Immature natural killer cell (primary cell): ENCODE measurements at places on chromosomes 2 and 18. TPM values are rescaled to one million over a fixed set of nuclear protein-coding genes. Genes with fewer than 3 reads are reported as not detected.

DNA sequence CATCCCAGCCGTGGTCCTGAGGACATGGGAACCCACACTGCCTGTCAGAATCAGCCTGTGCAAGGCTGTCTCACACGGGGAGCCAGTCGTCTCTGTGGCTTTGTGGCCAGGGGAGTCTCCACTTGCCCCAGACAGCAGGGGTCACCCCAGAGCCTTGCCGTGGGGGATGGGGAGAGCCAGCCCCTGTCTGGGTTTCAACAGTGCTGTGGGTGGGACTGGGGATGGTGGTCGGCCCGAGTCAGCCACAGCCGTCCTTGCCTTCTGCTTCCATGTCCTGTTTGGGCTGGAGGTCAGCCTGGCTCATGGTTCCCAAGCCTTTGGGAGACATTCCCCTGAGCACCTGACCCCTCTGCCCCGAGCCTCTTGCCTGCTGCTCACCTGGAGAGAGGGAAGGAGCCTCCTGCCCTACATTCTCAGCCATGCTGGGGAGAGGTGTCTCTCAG, 19.6 kb downstream of the GPR35 start:
- DNase-seq: peak; percentile 18
- peaks cover 3% of the 10 kb centered on the region for H3K27me3 ChIP-seq
- H3K4me1 ChIP-seq: no peaks in the 10 kb centered on the region
- no peak overlapping the region for H3K27ac ChIP-seq
- H3K36me3 ChIP-seq: no peaks in the 10 kb centered on the region
- H3K4me3 ChIP-seq: no peak overlapping the region

GRCh38 chr2:231795525-231796327, 9.5 kb downstream of the COPS7B start:
- no peaks in the 10 kb centered on the region for H3K27me3 ChIP-seq
- no peak overlapping the region for H3K4me3 ChIP-seq
- H3K27ac ChIP-seq: no peak overlapping the region
- peaks cover 4% of the 10 kb centered on the region for H3K4me1 ChIP-seq
- no peak for DNase-seq
- peaks cover 25% of the 10 kb centered on the region for H3K36me3 ChIP-seq

- H3K4me1 ChIP-seq: peaks cover 9% of the 10 kb centered on the region
- H3K27me3 ChIP-seq: peaks cover 15% of the 10 kb centered on the region
- no peak within 1 kb of the TSS for H3K27ac ChIP-seq
- no peaks in the 10 kb centered on the region for H3K36me3 ChIP-seq
- peak within 1 kb of the TSS; percentile 79 for H3K4me3 ChIP-seq
These were observed at the start of gene SPR for GRCh38 chr2:72887032-72887739. SPR (plus strand) TSS chr2:72887408; CDS start chr2:72887433, 25 bp downstream.

GRCh38 chr2:72605836-72606442, 219.9 kb downstream of the EXOC6B start:
- no peak overlapping the region for H3K27ac ChIP-seq
- H3K36me3 ChIP-seq: no peaks in the 10 kb centered on the region
- no peak for DNase-seq
- no peaks in the 10 kb centered on the region for H3K27me3 ChIP-seq
- H3K4me1 ChIP-seq: no peaks in the 10 kb centered on the region

GRCh38 chr2:239719791-239720360, 305.3 kb downstream of the NDUFA10 start:
- no peak overlapping the region for H3K4me3 ChIP-seq
- H3K36me3 ChIP-seq: no peaks in the 10 kb centered on the region
- no peak overlapping the region for H3K27ac ChIP-seq
- H3K4me1 ChIP-seq: no peaks in the 10 kb centered on the region
- DNase-seq: no peak

Gene MAPK4
- polyA plus RNA-seq: not detected

Gene XIRP2
- not detected for polyA plus RNA-seq

DNA sequence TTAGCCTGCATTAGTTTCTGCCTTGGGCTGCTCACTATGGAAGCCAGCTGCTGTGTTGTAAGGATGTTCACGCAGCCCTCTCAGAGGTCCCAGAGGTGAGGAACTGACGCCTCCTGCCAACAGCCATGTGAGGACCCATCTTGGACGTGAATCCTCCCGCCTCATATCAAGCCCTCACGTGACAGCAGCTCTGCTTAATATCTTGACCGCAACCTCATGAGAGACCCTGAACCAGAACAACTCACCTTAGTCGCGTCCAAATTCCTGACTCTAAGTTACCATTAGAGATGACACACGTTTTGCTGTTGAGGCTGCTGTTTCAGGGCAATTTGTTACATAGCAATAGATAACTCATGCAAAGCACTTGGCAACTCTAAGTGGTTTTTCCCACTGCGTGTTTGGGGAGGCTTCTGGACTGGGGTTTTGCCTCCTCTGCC, 97.7 kb downstream of the TMEM17 start:
- no peak for DNase-seq
- no peaks in the 10 kb centered on the region for H3K36me3 ChIP-seq
- peaks cover 9% of the 10 kb centered on the region for H3K27me3 ChIP-seq
- H3K4me1 ChIP-seq: peaks cover 5% of the 10 kb centered on the region
- no peak overlapping the region for H3K4me3 ChIP-seq
- H3K27ac ChIP-seq: no peak overlapping the region

Gene DPY30
- polyA plus RNA-seq: 163 TPM

Gene HOXD13
- not detected for polyA plus RNA-seq

GRCh38 chr2:109529532-109530449, 84.0 kb downstream of the SEPTIN10 start:
- no peaks in the 10 kb centered on the region for H3K36me3 ChIP-seq
- peaks cover 5% of the 10 kb centered on the region for H3K27me3 ChIP-seq
- H3K27ac ChIP-seq: no peak overlapping the region
- no peak overlapping the region for H3K4me3 ChIP-seq
- DNase-seq: no peak
- H3K4me1 ChIP-seq: no peaks in the 10 kb centered on the region

- no peaks in the 10 kb centered on the region for H3K27me3 ChIP-seq
- H3K27ac ChIP-seq: no peak overlapping the region
- H3K36me3 ChIP-seq: no peaks in the 10 kb centered on the region
- H3K4me3 ChIP-seq: no peak overlapping the region
These were observed 640.2 kb upstream of the SYT4 start for GRCh38 chr18:43917520-43917919.

GRCh38 chr2:231720987-231721966, 13.0 kb downstream of the PTMA start:
- no peak for DNase-seq
- no peaks in the 10 kb centered on the region for H3K4me1 ChIP-seq
- H3K36me3 ChIP-seq: no peaks in the 10 kb centered on the region

Gene VIT
- 1.2 TPM for polyA plus RNA-seq

DNA sequence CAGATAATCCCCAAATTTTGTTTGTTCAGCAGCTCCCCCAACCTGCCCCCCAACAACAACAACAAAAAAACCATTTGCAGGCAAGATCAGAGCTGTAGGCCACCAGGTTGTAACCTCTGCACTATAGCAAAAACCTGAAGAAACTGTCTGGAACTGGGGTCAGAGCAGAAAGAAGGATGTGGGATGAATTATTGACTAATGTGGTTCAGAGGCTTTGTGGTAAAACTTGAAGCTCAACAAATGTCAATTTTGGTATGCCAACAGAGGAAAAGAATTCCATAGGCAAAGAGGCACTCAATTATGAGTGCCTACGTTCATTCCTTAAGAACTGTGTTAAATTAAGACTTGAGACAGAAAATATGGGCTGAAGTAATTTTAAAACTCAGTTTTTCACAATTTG, 255.1 kb downstream of the STK39 start:
- H3K27me3 ChIP-seq: peaks cover 3% of the 10 kb centered on the region
- H3K27ac ChIP-seq: no peak overlapping the region
- no peaks in the 10 kb centered on the region for H3K36me3 ChIP-seq
- no peak for DNase-seq

- no peak overlapping the region for H3K4me3 ChIP-seq
- no peak overlapping the region for H3K27ac ChIP-seq
- no peak for DNase-seq
- peaks cover 2% of the 10 kb centered on the region for H3K27me3 ChIP-seq
- no peaks in the 10 kb centered on the region for H3K4me1 ChIP-seq
- H3K36me3 ChIP-seq: no peaks in the 10 kb centered on the region
These were observed 61.6 kb upstream of the PIK3C3 start for GRCh38 chr18:41893432-41893831.

Gene TMEM163
- 2.8 TPM for polyA plus RNA-seq

DNA sequence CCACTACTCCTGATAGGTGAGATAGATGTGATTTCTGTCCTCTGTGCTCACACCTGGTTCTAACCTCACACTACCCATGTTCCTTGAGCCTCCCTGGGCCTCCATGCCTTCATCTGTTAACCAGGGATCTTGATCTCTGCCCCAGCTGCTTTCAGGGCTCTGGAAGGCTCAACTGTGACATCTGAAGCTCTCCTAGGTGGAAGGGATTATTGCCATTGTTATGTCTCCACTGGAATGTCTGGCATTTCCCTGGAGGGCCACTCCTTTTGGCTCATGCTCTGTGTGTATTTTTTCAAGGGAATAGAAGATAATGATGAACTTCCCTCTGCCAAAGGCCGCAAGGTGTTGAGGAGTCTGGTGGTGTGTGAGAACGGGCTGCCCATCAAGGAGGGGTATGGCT, 41.2 kb downstream of the PCARE start:
- H3K4me3 ChIP-seq: no peak overlapping the region
- H3K27ac ChIP-seq: no peak overlapping the region
- peaks cover 36% of the 10 kb centered on the region for H3K4me1 ChIP-seq

DNA sequence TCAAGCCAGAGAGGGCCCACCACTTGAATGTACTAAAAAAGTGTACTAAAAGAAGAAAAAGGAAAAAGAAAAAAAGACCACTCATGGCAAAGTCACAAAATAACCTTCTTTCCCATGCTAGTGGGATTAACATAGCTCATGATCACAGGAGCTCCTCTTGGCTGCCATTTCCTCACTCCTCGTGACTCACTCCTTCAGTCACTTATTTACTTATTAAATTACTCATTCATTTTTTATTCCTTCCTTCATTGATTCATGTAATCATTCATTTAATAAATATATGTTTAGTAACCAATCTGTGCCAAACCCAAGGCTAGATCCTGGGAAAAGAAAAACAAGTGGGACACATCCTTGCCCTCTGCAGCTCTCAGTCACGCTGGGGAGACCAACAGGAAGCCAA, 300.5 kb downstream of the INSIG2 start:
- no peaks in the 10 kb centered on the region for H3K4me1 ChIP-seq
- H3K4me3 ChIP-seq: no peak overlapping the region
- no peak overlapping the region for H3K27ac ChIP-seq
- no peaks in the 10 kb centered on the region for H3K36me3 ChIP-seq

DNA sequence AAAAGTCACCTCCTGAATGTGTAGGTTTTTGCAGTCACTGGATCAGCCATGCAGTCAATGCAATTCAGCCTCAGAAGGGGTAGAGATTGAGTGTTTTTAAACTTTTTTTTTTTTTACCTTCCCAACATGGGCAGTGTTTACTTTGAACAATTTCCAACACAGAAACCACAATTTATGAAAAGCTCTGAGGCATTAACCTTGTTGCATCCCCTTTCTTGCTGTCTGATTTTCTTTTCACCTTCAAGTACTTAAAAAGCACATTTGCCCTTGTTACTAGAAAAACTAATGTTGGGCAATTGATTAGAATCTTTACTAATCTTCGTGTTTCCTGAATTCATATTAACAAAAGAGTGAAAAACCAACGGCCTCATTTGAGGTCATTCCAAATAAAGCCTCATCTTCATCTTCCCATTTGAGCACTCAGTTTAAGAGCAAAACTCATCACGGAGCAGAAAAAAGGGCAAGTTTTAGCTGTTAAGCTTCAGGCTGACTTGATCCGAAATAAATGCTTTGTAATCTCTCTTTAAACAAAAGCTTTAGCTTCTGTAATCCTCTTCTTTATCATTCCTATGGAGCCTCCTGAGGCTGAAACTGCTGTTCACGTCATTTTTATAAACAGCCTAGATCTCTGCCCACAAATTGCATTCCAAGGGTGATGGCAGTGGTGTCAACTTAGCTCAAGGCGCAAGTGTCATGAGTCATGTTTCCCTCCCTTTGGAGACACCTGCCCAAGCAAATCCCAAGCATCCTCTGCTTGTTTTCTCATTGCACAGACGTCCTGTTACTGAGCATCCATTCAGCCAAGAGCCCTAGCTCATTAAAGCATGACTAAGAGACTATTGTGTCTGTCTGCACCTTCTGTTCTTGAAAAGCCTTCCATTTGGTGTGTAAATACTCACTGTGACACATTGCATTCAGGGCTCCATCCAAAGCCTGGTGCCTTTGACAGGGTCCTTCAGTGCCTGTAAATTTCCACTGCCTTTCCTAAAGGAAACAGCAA, 107.7 kb downstream of the HNMT start:
- H3K4me3 ChIP-seq: no peak overlapping the region
- no peaks in the 10 kb centered on the region for H3K4me1 ChIP-seq
- no peaks in the 10 kb centered on the region for H3K36me3 ChIP-seq
- no peak overlapping the region for H3K27ac ChIP-seq
- no peaks in the 10 kb centered on the region for H3K27me3 ChIP-seq
- no peak for DNase-seq

Gene FOXD4L1
- polyA plus RNA-seq: not detected

DNA sequence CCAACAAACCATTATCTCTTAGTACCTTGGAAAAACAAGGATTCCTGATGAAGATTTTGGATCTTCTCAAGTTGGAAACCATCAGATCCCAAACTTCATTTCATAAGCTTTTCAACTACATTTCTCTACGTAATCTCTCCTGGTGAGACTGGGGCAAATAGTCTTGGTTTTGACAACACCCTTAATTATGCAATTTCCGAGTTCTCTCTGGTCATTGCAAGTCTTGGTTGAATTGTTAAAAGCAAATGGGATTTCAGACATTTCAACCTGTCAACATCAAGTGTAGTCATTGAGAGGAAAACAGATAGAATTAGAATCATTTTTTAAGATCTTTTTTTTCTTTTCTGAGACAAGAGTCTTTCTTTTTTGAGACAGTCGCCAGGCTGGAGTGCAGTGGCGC, 26.2 kb downstream of the KLF7 start:
- no peaks in the 10 kb centered on the region for H3K27me3 ChIP-seq
- DNase-seq: no peak
- H3K4me3 ChIP-seq: no peak overlapping the region
- H3K36me3 ChIP-seq: peaks cover 9% of the 10 kb centered on the region

Gene EML6
- polyA plus RNA-seq: not detected

- DNase-seq: no peak
- no peak overlapping the region for H3K27ac ChIP-seq
- no peaks in the 10 kb centered on the region for H3K4me1 ChIP-seq
- H3K4me3 ChIP-seq: no peak overlapping the region
- peaks cover 57% of the 10 kb centered on the region for H3K36me3 ChIP-seq
- no peaks in the 10 kb centered on the region for H3K27me3 ChIP-seq
These were observed 44.7 kb downstream of the PIK3C3 start for GRCh38 chr18:41999751-42000150.

DNA sequence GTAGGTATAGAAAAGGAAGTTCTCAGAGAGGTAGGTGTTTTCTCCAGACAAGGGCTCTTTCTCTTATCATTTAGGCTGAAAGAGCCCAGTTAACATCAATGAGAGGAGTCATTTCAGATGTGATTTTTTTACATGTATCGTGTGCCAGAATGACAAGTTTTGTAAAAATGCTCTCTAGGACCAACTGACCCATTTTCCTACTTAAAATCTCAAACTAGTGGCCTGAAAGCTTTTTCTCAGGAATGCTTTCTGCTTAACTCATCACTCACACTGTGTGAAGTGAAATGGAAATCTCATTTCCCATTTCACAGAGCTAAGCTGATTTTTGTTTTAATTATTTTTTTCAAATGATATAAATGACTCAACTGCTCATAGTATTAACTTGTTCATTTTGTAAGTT, 128.7 kb upstream of the CYP26B1 start:
- H3K36me3 ChIP-seq: no peaks in the 10 kb centered on the region
- no peaks in the 10 kb centered on the region for H3K4me1 ChIP-seq
- H3K27ac ChIP-seq: no peak overlapping the region
- no peaks in the 10 kb centered on the region for H3K27me3 ChIP-seq
- no peak for DNase-seq

- H3K27me3 ChIP-seq: no peaks in the 10 kb centered on the region
- H3K4me3 ChIP-seq: no peak overlapping the region
- no peak overlapping the region for H3K27ac ChIP-seq
These were observed 256.5 kb downstream of the GBX2 start for GRCh38 chr2:235911633-235912233.

Gene SRD5A2
- not detected for polyA plus RNA-seq
